ENCODE measurements at places on chromosomes 4 and X.

GRCh38 chr4:105107095-105107856 lies 39.4 kb upstream of the TET2 start:
- no peak for DNase-seq

GRCh38 chr4:176902710-176903323 lies 110.1 kb upstream of the VEGFC start:
- DNase-seq: no peak

DNA sequence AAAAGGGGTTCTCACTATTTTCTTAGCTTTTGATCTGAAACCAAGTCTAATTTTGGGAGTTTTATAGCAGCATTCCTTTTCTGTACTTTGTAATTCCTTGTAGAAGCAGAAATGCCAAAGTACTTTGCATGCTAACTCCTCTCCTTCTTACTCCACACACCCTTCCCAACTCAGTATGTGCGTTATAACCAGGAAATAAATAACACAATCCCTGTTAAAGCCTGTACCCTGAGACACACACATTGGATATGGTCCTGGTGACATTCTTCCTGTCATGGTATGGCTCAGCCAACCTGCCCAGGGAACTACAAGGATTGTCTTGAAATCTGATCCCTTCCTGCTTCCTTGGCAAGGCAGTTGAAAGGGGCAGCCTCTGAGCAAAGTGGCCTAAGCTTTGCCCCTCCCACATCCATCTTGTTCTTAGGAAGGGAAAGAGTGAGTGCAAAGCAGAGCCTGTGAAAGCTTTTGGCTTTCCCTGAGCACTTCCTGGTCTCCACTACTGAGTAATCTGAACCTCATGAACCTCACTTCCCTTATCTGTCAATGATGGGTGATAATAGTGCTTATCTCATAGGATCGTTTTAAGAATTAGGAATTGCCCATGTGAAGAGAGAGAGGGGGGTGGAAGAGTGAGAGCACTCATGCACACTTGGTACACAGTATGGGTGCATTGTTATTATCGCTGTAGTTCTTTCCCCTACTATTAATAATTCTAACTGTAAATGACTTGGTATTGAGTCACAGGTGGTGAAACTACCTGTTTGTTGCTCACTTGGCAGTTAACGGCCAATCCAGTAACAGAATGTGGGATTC lies 109.3 kb downstream of the AFF2 start:
- DNase-seq: peak; percentile 80

DNA sequence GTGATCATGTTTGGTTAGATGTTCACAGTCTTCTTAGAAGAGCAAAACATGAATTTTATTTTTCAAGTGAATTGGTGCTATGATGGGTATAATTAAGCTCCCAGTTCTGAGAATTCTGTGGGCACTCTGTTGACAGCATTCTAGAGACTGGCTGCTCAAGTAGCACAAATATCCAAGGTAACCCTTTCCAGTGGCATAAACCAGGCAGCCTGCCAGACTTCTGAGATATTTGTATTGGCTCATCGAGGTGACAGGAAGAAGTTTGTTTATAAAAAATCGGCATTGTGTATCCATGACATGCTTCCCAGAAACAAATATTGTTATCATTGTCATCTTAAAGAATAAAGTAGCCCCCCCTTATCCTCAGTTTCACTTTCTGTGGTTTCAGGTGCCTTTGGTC lies 28.3 kb downstream of the LANCL3 start:
- DNase-seq: no peak

- DNase-seq: no peak
Measured at GRCh38 chr4:33751050-33751449, 2493.3 kb downstream of the ARAP2 start.

DNA sequence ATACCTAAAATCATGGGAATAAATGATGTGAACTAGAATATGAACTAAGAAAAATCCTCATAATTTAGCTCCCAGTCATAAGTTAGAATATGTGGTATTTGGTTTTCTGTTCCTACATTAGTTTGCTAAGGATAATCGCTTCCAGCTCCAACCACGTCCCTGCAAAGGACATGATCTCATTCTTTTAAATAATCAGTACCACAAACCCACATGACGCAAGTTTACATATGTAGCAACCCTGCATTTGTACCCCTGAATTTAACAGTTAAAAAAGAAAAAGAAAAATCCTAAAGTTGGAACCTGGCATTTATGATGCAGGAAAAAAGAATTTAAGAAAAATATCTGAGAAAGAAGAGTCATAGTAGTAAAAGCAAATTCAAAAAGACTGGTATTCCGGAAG lies 13.3 kb downstream of the UBA6 start:
- no peak for DNase-seq

DNA sequence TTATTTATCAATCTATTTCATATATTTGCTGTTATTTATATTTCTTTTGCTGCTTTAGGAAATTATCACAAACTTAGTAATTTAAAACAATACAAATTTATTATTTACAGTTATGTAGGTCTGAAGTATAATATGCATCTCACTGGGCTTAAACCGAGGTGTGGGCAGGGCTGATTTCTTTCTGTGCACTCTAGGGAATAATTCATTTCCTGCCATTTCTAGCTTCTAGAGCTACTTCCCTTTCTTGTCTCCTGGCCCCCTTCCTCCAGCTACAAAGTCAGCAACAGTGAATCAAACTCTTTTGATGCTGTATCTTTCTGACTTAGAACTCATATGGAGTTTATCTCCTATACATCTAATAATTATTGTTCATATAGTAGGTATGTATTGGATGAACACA lies 303.5 kb upstream of the ARSJ start:
- DNase-seq: no peak

GRCh38 chrX:12977761-12978204 lies 2.9 kb downstream of the TMSB4X start:
- DNase-seq: no peak

GRCh38 chr4:171281359-171281758 lies 531.8 kb upstream of the GALNTL6 start:
- DNase-seq: no peak
